NCI-H2081 treated with DMSO at 0.1 percent for 48 hours (cell line): ENCODE measurements at places on chromosomes 5 and 9.

DNA sequence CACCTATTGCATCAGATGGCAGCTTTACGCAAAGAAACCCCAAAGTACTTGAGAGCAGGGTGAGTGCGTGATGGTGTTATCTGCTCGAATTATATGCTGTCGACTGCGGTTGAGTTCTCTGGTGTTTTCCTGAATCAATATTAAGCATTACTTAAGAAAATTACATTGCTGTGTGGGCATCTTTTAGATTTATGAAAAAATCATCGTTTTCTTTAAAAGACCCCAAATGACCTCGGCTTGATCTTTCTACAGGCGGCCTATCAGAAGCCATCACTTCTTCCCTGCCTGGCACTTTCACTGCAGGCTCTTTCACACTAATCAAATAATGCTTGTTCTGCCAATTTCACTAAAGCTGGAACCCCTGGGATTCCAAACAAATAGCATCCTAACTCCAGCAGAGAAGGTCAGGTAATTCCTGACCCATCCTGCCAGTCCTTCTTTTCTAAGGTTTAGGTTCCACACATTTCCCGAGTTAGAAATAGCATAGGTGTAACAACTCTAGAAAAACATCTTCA is 1.7 kb downstream of the UBE2QL1 start:
- no peak for DNase-seq

DNA sequence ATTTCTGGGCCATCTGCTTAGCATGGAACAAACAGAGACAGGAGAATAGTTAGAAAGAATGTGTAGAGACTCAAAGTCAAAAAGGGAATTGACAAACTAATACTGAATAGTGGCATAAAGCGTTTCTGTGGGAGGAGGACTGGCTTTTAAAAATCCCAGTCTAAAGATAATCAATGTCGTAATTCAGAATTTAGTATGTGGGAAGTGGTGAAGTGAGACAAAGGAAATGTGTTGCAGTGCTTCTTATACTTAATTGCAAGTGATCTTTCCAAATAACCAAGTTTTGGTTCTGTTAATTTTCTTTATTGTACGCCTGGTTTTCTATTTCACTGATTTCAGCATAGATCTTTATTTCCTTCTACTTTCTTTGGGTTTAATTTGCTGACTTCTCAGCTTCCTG is 133.2 kb downstream of the ENTREP1 start:
- no peak for DNase-seq

GRCh38 chr9:71980266-71981190 is 69.1 kb downstream of the C9orf85 start:
- no peak for DNase-seq

- DNase-seq = no peak
Measured at GRCh38 chr5:159536646-159537045, 206.4 kb upstream of the IL12B start.

DNA sequence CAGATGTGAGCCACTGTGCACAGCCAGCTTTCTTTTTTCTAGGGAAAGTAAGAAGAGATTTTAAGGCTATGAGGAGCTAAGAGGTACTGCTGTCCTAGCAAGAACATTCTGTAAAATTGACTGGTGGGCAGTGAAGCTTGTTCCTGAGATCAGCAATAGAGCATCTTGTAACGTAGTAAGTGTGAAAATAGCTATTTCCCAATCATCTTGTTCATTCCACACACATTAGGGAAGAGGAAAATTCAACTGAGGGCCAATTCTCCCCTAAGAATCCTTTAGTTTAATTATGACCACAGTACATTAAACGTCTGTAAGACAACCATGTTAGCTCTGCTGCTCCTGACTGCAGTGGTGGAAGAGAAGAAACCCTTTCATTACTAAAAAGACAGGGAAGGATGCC is 246.2 kb downstream of the EFNA5 start:
- DNase-seq = no peak

- no peak for DNase-seq
Measured at GRCh38 chr5:133925866-133926488, 42.4 kb downstream of the C5orf15 start.
